ENCODE measurements at places on chromosomes 2 and 18. TPM values are rescaled to one million over a fixed set of nuclear protein-coding genes. Genes with fewer than 3 reads are reported as not detected.

IWS1 gene
- 43.2 TPM for total RNA-seq

TSPYL6 gene
- not detected for total RNA-seq

RFX8 gene
- 3.8 TPM for total RNA-seq

POTEI gene
- 1.2 TPM for total RNA-seq

FZD7 gene
- total RNA-seq = 41.4 TPM

DNA sequence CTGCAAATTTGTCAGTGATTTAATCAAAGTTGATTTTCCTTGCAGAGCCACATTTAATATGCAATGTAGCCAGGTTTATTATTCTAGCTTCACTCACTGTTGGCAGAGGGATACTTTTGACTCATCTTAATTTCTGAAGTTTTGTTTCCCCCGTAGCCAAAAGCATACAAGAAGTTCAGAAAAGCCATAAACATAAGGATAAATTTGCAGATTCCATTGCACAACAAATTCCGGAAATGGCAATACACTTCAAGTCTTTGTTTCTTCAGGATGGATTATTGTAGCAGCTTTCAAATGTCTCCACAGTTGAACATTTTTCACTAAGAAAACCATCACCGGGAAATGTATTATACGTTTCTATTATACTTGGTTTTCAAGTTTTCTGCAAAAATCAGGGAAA, 88.0 kb upstream of the ZCCHC2 start:
- DNase-seq = no peak

DNA sequence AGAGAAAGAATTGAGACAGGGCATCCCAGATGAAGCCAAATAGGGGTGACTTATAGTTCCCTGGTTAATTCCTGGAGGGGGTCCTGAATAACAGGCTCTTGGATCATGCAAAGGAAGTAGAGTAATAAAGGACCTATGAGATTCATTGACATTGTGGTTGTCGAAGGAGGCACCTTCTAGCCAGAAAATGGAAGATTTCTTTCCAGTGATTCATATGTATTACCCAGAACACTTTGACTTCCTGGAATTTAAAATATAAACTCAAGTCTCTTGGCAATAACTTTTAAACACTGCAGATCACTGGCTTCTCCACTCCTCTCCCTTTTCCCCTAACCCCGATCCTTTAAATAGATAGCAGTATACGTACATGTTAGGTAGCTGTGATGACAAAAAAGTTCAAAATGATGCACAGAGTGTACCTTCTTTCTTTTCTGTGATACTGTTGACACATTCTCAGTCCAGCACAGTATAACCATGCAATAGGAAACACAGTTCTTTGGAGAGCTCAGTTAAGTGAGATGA, 211.8 kb downstream of the LTBP1 start:
- no peak for DNase-seq

DNA sequence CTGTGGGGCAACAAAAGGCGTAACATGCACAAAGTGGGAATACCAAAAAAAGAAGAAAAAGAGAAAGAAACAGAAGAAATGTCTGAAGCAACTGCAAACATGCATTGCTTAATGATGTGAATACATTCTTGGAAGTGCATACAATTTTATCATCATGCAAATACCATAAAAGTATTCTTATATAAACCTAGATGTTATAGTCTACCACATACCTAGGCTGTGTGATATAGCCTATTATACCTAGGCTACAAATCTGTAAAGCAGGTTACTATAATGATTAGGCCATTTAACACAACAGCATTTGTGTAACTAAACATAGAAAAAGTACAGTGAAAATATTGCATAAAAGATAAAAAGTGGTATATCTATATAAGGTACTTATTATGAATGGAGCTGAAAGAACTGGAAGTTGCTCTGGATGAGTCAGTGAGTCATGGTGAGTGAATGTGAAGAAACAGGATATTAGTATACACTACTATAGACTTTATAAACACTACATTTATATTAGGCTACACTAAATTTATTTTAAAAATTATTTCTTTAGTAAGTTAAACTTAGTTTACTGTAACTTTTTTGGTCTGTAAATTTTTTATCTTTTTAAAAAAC, 319.4 kb upstream of the KCNH7 start:
- DNase-seq = no peak

DNA sequence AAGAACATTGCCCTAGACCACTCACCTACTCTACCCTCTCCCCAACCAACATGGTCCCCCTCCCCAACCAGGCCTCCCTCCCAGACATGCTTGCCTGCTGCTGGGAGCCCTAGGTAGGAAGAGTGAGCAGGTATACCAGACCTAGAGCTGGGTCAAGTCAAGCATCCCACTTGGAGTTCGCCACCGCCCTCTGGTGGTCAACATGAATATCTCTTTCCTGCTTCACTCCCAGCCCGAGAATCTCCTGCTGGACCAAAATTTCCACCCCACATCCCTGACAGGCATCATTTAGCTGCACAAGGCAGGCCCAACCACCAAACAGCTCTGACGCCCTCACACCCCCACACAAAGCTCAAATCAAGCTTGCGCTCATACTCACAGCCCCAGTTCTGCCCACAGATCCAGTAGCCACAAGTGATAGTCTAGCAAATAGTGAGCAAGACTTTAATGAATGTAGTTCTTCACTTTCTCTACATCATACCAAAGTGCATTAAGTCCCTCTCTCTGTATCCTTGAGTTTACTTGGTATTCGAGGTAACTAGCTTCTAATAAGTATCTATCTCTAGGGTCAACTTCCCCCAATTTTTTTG, 116.0 kb downstream of the TNS1 start:
- DNase-seq = no peak

- DNase-seq = no peak
Measured at GRCh38 chr2:220064111-220065030, 436.9 kb downstream of the SLC4A3 start.
